CD4-positive, alpha-beta T cell treated with Interleukin-6 at 100 ng/mL for 8 hours (primary cell): ENCODE measurements at places on chromosomes 6 and 20.

GRCh38 chr6:28537509-28538140 lies 11.9 kb downstream of the GPX5 start:
- DNase-seq = peak; percentile 13

- no peak for DNase-seq
Observed at GRCh38 chr20:6829510-6830116, 62.1 kb downstream of the BMP2 start.

GRCh38 chr6:456358-456867 lies 64.9 kb downstream of the IRF4 start:
- DNase-seq = no peak

DNA sequence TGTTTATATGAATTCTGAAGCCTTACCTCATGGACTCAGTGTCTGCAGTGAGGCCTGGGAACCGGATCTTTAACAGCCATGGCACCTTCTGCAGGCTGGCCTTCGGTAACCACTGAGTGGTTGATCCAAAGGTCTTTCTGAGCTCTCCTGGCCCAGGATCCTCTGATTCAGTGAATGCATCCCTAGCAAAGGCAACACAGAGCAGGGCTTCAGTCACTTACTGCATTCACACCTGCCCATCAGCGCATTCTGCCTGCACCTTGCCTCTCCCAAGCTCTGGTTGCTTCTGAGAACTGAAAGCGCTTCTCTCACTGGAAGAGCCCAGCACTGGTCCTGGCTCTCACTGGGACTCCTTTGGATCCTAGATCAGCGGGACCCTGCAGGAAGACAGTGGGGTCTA lies 8.4 kb upstream of the CST9 start:
- DNase-seq = no peak

GRCh38 chr6:139343052-139343750 lies 31.2 kb downstream of the CITED2 start:
- no peak for DNase-seq

DNA sequence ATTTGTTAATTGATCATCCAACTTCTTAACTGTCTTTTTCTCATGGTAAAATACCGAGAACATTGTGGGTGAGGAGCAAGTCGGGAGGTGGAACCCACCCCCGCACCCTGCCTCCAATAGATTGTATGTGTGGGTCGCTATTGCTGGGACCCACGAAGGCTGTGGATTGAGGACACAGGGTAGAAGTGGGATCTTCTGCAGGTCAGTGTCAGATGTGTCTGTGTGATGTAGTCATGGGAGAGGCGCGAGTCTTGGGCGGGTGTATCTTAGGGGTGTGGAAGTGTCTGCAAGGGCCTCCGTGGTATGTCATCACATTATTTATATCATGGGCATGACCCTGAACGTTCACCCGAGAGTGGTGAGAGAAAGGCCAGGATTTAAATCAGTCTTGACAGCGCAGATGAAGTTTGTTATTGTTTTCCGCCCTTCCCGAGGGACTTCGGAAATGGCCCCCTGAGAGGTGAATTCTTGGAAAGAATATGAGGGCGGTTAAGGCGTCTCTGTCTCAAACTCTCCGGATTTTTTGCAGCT lies 472 bp upstream of the PAQR8 start:
- no peak for DNase-seq

DNA sequence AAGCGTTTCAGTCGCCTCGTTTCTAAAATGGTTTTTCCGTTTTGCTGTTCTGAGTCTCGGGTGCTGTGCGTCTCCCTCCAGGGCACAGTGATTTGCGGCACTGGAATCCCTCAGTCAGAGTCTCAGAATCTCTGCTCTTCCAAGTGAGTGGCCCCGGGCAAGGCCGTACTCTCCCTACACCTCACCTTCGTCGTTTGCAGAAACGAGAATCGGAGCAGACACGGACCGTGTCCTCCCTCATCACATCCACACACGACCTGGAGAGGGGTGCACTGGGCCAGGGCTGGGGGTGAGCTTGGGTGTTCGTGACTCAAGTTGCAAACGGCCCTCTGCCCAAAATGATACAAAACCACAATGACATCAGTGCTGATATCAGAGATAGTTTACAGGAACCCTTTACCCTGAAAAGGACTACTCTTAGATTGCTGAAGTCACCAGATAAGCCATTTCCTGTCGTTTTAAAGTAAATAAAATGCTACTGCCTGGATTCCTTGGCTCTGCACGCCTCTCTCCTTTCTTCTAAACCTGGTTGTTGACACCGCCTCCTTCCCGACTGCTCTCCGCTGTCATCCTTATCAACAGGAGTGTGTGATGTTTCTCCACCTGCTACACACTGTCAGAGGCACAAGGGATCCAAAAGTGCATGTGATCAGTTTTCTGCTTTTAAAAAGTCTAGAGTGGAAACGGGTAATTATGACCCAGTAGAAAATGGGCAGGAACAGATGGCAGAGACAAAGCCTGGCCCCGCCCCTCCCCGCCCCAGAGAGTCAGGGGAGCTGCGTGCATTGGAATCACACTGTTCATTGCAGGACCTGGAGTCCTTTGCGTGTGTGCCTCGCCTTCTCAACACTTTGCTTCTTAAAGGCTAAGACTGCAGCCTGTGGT lies 38.4 kb downstream of the KIF25 start:
- no peak for DNase-seq

GRCh38 chr20:15111654-15112053 lies 774.2 kb upstream of the FLRT3 start:
- DNase-seq = no peak

GRCh38 chr6:5958921-5959320 lies 47.8 kb downstream of the NRN1 start:
- DNase-seq = no peak

DNA sequence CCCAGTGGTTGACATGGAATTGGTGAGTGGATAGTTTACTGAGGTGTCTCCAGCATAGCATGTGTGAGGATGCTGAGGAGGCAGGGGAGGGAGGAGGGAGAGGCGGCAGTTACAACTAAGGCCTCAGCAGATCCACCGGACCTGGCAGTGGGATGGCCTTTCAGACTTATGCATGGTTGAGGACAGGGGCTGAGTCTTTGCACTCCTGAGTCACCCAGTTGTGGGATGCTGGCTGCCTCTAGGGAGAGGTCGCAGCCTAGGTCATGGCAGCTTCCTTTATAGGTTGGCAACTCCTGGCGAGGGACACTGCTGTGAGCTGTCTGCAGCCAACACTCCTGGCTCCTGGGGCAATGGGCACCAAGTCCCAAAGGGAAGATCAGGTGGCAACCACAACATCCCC lies 380.3 kb downstream of the PREX1 start:
- DNase-seq = no peak

DNA sequence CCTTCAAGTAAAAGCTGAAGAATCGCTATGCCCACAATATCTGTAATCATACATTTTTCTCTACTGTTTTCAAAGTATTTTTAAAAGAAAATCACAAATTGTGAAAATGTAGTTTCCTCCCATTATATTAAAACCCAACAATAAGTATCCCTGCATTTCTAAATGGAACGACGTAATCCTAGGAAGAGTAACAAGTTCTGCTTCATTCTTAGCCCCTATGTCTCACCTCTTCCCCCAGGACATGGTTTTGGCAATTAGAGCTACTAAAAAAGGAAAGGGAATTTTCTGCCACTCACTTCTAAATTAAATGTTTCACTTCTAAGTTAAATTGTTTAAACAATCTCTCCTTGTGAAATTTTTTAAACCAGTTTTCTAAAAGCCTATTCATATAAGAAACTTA lies 47.4 kb downstream of the TBPL1 start:
- DNase-seq = no peak

DNA sequence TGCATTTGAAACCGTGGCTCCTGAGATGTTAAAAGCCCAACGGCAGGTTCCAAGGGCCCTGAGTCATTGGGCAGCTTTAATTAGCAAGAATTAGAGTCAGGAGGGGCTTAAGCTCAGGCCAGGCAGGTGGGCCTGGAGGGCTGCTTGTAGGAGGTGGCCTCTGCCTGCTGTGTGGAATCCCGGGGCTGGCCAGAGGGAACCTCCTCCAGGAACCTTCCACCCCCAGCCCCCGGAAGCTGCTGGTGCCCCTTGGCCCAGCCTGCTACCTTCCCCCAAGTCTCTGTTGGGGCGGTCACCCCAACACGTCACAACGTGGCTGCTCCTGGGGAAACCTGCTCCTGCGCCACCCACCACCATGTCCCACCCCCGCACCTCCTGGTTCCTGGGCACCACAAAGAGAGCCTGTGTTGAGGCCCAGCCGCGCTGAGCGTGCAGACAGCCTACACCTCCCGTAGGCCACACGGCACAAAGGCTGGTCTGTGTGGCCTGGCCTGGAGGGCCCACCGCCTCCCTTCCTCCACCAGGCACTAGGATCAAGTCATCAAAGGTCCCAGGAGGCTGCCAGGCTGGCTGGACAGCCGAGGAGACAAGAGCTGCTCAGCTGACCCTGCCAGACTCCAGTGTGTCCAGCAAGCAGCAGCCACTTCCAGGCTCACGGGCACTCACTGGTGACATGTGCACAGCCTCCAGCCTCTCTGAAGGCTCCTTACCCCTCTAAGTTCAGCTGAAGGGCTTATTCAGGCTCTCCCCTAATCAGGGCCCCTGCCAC lies 86.3 kb downstream of the SNX5 start:
- DNase-seq = no peak

GRCh38 chr6:53011979-53012378 lies 16.9 kb upstream of the GSTA4 start:
- no peak for DNase-seq

GRCh38 chr6:12635813-12636212 lies 80.8 kb upstream of the PHACTR1 start:
- no peak for DNase-seq

- no peak for DNase-seq
Observed at GRCh38 chr20:11403711-11404110, 514.0 kb upstream of the BTBD3 start.

DNA sequence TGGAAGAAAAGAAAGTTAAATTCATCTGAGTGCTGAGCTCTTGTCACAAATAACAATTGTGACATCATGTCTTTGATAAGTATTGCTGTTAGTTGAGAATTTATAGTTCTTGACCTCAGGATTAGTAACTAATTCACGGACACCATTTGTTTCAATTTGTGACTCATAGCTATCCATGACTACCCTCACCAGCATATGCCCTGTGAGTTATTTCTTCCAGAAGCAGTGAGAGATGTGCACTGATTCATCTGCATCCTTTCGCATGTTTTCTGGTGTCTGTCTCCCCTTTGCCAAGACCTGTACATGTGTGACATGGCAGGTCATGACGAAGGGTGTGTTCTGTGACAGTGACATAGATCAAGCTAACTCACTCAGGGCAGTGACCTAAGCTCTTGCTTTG lies 86.9 kb downstream of the SOBP start:
- no peak for DNase-seq

DNA sequence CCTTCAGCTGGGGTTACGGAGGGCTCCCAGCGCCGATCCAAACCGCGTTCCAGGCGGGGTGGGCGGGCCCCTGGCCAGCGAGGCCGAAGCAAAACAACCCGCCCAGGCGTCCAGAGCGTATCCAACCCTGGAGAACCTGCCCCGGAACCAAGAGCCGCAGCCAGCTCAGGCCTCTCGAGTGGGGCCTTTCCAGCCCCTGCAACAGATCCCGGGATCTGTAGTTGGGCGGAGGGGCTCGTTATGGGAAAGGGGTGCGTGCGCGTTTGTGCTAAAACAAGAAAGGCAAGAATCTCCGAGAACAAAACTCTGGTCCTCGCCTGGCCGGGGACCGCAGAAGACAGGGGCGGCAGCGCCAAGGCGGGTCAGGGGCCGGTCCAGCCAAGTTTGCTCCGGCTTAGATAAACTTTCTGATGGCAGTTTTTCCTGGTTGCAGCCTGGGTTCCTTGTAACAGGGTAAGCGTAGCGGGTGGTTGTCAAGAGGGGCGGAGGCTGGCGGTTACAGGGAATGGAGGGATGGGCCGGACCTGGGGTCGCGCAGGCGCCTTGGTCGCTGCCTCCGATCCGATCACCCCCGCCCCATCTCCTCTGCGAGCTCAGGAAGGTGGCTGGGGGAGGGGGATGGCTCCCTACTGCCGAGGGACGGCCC lies 448 bp upstream of the RIN2 start:
- no peak for DNase-seq

- no peak for DNase-seq
Observed at GRCh38 chr6:76768556-76768955, 694.7 kb downstream of the HTR1B start.

- DNase-seq = no peak
Observed at GRCh38 chr6:89956182-89956581, 61.9 kb downstream of the GJA10 start.

- no peak for DNase-seq
Observed at GRCh38 chr6:155062866-155063341, 67.8 kb downstream of the TIAM2 start.

GRCh38 chr6:92608751-92609150 lies 810.6 kb downstream of the EPHA7 start:
- DNase-seq = no peak

DNA sequence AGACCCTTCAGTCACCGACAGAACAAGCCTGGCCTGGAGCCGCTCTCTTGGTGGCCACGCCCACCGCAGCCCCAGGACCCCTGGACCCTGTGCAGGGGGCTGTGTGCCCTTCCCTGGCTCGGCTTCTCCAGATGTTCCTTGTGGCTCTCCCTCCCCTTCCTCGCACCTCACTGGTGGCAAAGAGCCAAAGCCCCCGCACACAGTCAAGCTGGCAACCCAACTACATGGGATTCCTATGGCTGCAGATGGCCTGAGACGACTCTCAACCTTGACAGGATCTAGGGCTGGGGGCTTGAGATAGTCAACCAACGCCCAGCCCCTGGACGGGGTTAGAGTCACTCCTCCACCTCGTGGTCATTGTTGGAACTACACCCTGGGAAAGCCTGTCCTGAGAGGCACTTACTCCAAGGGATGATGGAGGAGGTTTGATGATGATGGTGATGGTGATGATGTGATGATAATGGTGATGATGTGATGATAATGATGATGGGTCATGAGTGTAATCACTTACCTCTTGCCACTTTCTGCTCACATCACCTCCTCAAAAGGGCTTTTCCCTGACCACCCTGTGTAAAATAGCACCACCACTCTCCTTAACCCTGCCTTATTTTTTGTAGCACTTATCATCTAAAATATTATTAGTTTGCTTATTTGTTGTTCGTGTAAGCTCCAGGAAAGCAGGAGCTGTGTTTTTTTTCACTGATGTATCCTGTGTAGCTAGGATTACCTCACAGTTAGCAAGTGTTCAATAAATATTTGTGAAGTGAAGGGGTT lies 278.4 kb downstream of the LRFN2 start:
- DNase-seq = peak; percentile 10

- DNase-seq = no peak
Observed at GRCh38 chr6:26129656-26130055, 42.4 kb downstream of the HFE start.

GRCh38 chr20:7147220-7147601 lies 379.7 kb downstream of the BMP2 start:
- no peak for DNase-seq

- no peak for DNase-seq
Observed at GRCh38 chr20:48691523-48691922, 136.3 kb downstream of the PREX1 start.

GRCh38 chr6:42168650-42169049 lies 4.5 kb upstream of the GUCA1A start:
- DNase-seq = no peak
